ENCODE measurements at places on chromosomes 5 and 9.
A peak's percentile ranks its signal among the peaks of the same experiment; 100 is the strongest.

DNA sequence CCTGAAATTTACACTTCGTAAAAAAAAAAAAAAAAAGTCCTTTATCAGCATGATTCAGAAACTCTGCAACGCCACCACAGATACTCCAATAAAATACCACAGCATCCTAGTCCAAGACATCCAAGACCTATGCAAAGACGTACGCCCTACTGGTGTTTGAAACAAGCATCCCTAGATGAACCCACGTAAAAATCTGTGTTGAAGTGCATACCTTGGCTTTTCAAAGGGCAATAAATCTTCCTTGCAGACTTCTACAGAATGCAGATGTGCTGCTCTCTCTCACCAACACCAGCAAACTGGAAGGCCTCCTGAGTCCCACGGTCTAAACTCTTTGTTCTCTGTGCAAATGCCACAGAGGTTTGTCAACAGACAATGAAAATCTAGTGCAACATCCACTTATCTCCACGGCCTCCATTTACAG lies 38.8 kb downstream of the MYO10 start:
- no peak for DNase-seq

- peak; percentile 75 for DNase-seq
These were observed 21.7 kb upstream of the NSD1 start for GRCh38 chr5:177111720-177112394.

DNA sequence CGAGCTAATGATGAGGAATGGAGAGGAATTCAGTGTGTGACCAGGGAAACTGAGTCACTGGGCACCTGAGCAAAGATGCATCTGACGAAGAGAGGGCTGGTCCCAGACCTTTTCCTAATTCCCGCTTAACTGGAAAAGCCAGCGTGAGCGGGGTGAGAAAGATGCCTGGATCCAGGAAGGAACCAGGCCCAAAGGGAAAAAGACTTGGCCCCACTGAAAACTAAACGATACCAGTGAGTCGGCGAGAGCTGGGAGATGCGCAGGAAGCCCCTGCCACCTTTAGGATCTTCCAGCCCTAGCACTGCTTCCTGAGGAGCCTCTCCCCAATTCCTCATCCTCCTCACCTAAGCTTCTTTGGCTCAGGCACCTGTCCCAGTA lies 499 bp upstream of the FCHSD1 start:
- DNase-seq = peak; percentile 15

GRCh38 chr5:111379391-111379816 lies 132.9 kb downstream of the STARD4 start:
- DNase-seq = no peak

- DNase-seq = no peak
These were observed 15.8 kb downstream of the NLN start for GRCh38 chr5:65737842-65738241.

GRCh38 chr5:89213573-89213972 lies 330.6 kb upstream of the MEF2C start:
- DNase-seq = no peak

DNA sequence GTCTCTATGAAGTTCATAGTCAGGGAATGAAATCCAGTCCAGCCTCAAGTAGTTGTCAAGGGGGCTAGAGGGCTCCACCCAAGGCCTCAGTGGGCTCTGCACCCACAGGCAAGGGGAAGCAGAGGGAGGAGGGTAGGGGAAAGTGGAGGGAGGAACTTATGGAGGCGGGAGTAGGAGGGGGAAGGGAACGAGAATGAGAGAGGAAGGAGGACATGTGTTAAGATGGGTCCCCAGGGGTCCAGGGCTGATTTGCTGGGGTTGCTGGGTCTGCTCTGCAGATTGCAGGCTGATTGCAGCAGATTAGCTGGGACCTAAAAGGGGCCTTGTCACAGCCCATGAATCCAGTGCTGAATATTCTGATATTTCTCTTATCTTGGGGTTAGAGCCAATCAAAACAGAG lies 166.9 kb upstream of the IL12B start:
- no peak for DNase-seq

DNA sequence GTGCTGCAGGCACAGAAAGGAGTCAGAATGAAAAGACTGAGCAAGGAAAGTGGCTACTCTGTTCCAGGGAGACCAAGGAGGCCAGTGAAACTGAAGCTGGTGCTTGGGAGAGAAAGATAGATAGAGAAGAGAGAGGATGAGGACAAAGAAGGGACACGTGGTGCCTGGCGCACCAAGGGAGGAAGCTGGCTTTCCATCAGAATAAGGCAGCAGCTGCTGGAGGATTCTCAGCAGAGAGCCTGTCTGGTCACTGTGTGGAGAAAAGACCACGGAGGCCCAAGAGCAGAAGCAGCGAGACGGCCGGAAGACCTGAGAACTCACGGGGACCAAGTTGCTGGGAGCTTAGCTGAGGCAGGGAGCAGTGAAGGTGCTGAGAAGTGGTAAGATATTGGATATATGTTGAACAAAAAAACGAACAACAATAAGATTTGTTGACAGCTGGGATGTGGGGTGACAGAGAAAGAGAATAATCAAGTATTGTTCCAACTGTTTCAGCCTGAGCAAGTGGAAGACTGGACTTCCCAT lies 116.1 kb downstream of the SEMA5A start:
- no peak for DNase-seq

DNA sequence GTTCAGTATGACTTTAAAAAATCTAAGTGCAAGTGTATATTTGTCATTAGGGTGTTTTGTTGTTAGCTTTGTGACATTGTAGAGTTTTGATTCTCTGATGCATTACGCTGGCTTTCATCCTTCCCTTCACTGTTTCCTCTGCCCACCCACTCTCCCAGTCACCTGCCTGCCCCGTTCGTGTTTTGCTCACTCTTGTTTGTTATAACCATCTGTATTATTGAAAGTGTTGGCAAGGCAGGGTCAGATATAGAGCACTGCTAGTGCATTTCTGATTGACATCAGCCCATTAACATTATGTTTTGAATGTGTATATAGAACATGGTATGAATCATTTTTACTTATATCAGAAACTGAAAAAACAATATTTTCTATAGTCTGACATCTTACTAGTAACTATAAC lies 27.3 kb downstream of the SCGB3A1 start:
- no peak for DNase-seq

DNA sequence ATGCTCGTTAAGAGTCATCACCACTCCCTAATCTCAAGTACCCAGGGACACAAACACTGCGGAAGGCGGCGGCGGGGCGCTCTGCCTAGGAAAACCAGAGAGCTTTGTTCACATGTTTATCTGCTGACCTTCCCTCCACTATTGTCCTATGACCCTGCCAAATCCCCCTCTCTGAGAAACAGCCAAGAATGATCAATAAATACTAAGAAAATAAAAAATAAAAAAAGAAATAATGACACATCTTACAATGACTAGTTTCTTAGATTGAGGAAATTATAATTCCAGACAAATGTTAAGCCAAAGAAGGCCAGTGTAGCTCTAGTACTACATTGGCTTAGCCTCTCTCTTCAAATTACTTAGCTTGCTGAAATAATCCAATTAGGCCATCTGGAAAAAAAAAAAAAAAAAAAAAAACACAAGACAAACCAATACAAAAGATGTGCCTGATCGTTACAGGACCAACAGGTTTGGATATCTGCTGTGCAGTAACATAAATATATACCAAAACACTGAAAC lies 58.0 kb downstream of the ANXA2R start:
- no peak for DNase-seq

DNA sequence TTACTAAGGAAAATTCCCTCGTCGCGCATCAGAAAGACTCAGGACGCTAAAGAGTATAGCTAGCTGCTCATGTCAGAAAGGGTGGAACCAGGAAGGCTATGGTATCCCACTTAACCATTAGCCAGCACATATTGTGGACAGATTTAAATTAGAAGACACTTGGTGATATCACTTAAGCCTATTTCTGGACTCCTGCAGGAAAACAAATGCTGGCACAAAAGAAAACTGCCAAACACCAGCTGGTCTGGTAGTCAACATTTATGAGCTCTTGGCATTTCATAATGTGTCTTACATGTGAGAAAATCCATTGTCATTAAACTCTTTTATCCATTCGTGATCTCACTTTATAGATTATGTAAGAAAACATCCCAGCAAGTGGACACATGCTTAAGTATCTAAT lies 377.4 kb downstream of the PTPRD start:
- DNase-seq = no peak

- DNase-seq = no peak
These were observed 65.9 kb downstream of the ZFAND5 start for GRCh38 chr9:72299017-72299603.

DNA sequence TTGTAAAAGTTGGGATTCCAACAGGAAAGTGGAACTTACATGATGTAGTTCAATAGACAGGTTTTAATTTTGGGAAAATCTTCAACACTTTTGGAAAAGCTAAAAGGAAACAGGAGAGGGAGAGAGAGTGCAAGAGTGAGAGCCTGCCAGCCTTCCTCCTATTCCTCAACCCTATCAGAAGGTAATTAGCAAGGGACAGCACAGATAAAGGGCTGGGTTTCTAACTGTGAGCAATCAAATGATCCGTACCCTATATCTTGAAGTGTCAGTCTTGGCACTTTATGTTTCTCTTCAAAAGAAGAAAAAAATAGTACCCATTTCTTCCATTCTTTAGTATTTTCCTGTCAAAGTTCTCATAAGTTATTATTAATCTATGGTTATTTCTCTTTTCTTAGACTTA lies 79.4 kb downstream of the FER start:
- no peak for DNase-seq

DNA sequence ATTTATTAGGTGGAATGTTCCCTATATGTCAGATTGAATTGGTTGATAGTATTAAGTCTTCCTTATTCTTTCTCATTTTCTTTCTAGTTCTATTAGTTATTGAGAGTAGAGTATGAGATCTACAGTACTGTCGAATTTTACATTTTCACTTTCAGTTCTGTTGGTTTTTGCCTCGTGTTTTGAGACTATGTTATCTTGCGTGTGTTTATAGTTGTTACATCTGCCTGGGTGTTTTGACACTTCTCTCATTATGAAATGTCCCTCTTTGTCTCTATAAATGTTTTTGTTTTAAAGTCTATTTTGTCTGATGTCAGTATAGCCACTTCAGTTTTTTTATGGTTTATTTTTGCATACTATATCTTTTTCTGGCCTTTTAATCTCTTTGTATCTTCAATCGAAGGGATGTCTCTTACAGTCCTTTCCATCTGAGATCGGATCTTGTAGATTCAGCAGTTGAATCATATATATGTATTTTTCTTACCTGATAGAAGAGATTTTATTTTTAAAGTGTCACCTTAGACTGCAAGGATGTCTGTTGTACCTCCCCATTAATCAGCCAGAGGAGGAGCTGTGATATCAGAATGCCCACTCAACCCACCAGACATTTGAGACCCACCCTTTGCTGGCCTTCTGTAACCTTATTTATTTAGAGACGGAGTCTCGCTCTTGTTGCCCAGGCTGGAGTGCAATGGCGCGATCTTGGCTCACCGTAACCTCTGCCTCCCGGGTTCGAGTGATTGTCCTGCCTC lies 20.7 kb downstream of the EHMT1 start:
- DNase-seq = no peak

DNA sequence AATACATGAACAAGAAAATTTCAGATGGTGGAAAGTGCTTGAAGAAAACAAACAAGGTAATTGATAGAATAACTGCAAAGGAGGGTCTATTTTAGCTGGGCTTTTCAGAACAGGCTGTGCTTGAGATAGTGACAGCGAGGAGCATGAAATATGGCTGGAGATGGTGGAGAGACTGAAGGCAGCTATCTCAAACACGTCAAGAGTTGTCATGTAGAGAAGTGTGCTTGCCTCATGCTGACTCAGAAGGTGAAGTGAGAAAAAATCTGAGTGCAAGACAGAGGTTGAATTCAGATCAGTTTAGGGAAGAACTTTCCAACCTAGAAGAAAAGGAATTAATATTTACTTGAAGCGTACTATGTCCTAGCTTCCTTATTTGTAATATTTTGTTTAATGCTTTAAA lies 115.5 kb upstream of the RANBP3L start:
- DNase-seq = no peak

DNA sequence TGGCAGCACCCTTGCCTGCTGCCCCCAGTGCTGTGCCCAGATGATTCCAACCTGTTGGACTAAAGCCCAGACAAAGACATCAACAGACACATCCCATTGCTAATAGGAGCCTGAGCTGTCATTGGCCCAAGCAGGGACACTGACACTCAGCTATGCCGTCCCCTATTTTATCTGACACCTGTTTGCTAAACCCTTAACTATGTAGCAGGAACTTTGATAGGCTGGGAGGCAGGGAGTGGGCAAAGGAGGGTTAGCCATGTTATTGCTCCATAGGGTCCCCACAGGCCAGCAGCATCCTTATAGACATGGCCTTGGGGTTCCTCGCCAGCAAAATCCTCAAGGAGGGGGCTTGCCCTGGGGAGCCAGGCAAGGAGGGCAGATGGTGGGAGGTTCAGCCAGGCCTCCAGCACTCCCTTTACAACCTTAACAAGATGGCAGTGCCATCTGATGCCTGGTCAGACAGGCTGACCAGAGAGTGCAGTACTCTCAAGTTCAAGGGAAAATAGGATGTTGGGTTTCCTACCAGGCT lies 50.4 kb upstream of the CDKN2AIPNL start:
- no peak for DNase-seq

DNA sequence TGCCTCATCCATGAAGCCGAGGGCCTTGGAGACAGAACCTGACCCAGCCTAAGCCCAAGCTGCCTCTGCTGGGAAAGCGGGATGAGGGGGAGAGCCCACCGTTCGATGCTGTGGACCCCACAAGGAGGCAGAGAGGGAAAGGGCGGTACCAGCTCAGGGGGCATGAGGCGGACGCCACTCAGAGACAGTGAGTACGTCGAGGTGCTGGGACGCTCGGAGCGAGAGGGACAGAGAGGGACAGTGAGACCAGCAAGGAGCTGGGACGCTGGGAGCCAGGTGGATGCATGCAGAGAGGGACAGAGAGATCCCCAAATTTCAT lies 33.6 kb downstream of the EXD3 start:
- DNase-seq = no peak

DNA sequence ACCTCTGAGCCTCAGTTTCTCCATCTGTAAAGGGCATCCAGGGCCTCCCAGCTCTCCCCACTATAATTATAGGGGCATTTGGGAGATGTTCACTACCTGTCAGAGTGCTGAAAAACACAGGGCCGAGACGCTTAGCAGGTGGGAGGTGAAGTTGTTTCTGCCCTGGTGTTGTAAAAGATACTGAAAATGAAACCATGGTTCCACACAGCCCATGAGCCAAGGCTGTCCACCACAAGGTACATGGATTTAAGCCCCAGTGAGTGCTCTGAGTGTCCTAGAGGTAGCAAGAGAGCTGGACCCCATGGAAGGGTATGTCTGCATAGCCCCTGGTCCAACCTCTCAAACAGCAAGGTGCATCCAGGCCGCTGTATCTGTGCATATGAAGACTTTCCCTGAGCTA lies 137.5 kb downstream of the C5orf15 start:
- no peak for DNase-seq

DNA sequence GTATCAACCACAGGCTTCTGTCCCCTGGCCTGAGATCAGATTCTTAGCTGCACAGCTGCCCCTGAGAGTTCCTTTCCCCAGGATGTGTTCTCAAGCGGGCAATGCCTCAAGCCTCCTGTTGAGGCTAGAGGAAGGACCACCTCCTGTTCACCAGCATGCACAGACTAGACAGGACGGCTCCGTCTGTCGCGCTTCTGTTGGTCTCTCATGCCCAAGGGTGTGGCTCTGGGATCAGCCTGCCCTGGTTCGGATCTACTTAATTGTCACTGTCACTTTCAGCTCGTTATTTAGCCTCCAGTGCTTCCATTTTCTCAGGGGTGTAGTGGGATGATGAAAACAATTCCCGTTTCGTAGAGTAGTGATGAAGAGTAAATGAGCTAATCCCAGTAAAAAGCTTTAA lies 103.1 kb downstream of the KCNIP1 start:
- DNase-seq = no peak

GRCh38 chr5:3818624-3819023 lies 223.0 kb downstream of the IRX1 start:
- DNase-seq = no peak
